ENCODE measurements at places on chromosomes 12 and 14.
A peak's percentile ranks its signal among the peaks of the same experiment; 100 is the strongest.

GRCh38 chr12:18066666-18067065 is 23.3 kb downstream of the RERGL start:
- no peaks in the 10 kb centered on the region for H3K27me3 ChIP-seq
- H3K36me3 ChIP-seq, result no peaks in the 10 kb centered on the region
- no peaks in the 10 kb centered on the region for H3K4me1 ChIP-seq
- H3K4me3 ChIP-seq, result no peak overlapping the region
- no peak overlapping the region for H3K27ac ChIP-seq

DNA sequence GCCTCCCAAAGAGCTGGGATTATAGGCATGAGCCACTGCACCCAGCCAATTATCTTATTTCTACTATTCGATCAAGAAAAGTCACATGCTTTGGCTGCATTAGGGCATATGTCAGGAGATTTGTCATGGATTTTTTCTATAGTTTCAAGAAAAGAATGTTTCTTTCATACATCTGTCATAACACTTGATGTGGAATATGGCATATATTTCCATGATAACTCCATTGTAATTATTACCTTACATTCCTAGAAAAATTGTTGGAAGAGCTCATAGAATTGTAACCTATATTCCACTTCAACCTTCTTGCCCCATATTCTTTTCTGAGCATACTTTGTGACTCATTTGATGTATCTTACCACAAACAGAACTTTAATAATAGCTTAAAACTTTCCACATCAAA is 740.9 kb upstream of the FLRT2 start:
- no peaks in the 10 kb centered on the region for H3K27me3 ChIP-seq
- no peak overlapping the region for H3K4me3 ChIP-seq
- H3K36me3 ChIP-seq, result no peaks in the 10 kb centered on the region
- no peak for DNase-seq
- no peak overlapping the region for H3K27ac ChIP-seq

DNA sequence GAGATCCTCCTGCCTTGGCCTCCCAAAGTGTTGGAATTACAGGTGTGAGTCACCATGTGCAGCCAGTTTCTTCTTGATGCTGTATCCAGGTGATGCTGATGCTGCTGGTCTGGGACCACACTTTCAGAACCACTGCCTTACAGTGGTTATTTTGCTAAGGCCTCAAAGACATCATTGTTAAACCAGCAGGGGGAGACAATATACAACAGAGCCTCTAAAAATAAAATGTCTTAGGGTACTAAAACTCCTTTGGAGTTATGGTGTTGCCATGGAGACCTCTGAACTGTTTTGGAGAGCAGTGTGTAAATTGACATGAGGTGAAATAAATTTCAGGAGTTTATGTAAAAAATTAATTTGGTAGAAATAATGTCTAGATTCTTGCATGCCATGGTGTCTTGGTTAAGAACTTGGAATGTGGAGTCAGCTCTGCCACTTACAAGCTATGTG is 1.1 kb upstream of the ARG2 start:
- peaks cover 12% of the 10 kb centered on the region for H3K4me1 ChIP-seq
- H3K27ac ChIP-seq, result peak overlapping the region; percentile 82
- no peak overlapping the region for H3K4me3 ChIP-seq
- H3K27me3 ChIP-seq, result no peaks in the 10 kb centered on the region
- H3K36me3 ChIP-seq, result no peaks in the 10 kb centered on the region

- no peaks in the 10 kb centered on the region for H3K36me3 ChIP-seq
- H3K27ac ChIP-seq, result no peak overlapping the region
- H3K4me3 ChIP-seq, result no peak overlapping the region
- no peak for DNase-seq
- H3K27me3 ChIP-seq, result no peaks in the 10 kb centered on the region
These were observed 393 bp upstream of the KLHL33 start for GRCh38 chr14:20436363-20436755.

GRCh38 chr12:52121824-52122539 is 42.5 kb downstream of the SMIM41 start:
- no peak overlapping the region for H3K27ac ChIP-seq
- peaks cover 24% of the 10 kb centered on the region for H3K4me1 ChIP-seq
- H3K36me3 ChIP-seq, result no peaks in the 10 kb centered on the region
- no peak overlapping the region for H3K4me3 ChIP-seq
- no peaks in the 10 kb centered on the region for H3K27me3 ChIP-seq

DNA sequence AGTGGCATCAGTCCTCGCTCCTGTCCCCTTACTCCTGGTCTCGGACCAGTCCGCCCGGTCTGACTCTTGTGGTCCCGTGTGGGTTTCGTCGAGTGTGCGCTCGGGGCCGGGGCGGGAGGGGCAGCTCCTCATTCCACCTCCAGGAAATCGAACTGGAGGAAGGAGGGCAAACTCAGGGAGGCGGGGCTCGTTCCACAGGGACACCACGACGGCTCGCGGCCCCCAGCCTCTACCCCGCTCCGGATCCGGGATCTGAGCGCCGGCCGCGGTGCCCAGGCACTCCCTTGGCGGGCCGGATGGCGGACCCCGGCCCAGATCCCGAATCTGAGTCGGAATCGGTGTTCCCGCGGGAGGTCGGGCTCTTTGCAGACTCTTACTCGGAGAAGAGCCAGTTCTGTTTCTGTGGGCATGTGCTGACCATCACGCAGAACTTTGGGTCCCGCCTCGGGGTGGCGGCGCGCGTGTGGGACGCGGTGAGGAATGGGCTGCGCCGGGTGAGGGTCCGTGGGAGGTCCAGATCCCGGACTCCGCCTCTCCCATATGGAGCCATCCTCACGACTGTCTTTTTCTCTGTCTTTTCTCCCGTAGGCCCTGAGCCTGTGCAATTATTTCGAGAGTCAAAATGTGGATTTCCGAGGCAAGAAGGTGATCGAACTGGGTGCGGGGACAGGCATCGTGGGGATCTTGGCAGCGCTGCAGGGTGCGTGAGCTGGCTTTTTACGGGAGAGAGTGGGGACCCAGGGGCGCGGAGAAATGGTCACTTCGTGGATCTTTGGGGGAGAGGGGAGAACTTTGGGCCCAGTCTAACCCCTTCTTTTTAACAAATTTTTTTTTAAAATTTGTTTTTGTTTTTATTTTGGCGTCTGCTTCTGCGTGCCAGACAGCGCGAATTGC is at the start of gene EEF1AKMT3:
EEF1AKMT3 (plus strand) TSS at position 186 of the 894 bp plus-strand sequence; CDS start at position 297, 111 bp downstream.
- peak within 1 kb of the TSS; percentile 78 for H3K27ac ChIP-seq
- peak within 1 kb of the TSS; percentile 32 for H3K4me3 ChIP-seq
- peaks cover 38% of the 10 kb centered on the region for H3K4me1 ChIP-seq
- peaks cover 6% of the 10 kb centered on the region for H3K36me3 ChIP-seq
- DNase-seq, result peak; percentile 73
- no peaks in the 10 kb centered on the region for H3K27me3 ChIP-seq

DNA sequence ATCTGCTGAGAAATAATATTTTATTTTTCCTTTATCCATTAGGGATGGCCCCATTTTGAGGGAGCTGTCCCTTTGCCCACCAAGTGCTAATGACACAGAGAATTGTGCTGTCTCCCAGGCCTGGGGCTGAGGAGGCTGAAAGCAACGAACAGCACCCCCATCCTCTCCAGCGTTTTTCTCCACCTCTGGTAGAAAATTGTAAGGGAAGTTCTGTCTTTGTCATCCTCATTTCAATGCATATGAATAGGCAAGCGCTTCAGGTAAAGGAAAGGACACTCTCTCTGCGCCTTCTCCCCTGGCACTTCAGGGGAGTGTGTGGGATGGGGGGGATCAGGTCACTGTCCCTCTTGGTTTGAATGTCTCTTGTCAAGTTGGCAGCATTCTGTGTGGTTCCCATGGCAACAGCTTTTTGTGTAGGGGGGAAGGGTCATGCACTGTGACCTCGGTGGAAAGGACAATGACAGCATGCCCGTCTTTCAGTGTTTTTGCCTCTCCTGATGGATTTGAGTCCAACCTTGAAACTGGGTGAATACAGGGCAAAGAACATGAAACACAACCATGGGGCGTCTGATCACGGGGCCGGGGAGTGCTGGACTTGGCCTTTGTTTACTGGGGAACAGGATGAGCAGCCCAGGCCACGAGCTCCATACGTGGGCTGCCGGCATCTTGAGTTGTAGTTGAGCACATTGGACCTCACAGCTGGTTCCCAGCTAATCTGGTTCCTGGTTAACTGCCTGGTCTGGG is 230.2 kb downstream of the VRK1 start:
- H3K27me3 ChIP-seq, result no peaks in the 10 kb centered on the region
- no peak overlapping the region for H3K27ac ChIP-seq
- no peak for DNase-seq
- H3K36me3 ChIP-seq, result no peaks in the 10 kb centered on the region

- no peak for DNase-seq
- no peak overlapping the region for H3K27ac ChIP-seq
- H3K4me1 ChIP-seq, result no peaks in the 10 kb centered on the region
- H3K27me3 ChIP-seq, result no peaks in the 10 kb centered on the region
- no peak overlapping the region for H3K4me3 ChIP-seq
These were observed 266.3 kb downstream of the ITPR2 start for GRCh38 chr12:26566675-26567074.

- peak overlapping the region; percentile 69 for H3K4me3 ChIP-seq
- H3K4me1 ChIP-seq, result peaks cover 16% of the 10 kb centered on the region
- peak; percentile 49 for DNase-seq
- no peaks in the 10 kb centered on the region for H3K36me3 ChIP-seq
These were observed 547 bp upstream of the PYGL start for GRCh38 chr14:50944647-50945413.

DNA sequence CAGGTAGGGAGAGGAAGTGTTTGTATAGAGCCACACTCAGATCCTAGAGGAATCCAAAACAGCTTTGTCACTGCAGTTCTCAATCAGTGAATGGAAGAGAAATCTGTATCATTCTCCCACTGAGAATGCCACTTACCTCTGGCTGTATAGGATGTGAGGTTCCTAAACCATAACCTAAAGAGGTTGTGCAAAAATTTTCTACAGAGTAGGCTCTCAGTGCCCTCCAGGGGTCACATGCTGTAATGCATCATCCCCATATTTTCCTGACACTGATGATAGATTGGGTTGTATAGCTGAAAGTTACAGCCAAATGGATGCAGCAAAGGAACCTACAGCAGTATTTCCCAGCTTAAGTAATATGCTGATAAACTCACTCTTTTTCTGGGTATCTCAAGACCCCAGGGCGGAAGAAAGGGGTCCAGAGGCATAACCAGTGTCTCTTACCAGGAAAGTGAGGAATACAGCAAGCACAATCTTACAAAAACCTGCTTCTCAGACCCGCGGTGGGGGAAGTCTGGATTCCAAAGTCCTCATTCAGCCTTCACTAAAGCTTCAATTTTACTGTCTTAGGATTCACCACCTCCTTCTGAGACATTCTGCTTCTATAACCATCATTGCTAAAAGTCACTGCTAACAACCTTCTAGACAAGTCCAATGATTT is 3.8 kb downstream of the BCDIN3D start:
- H3K27ac ChIP-seq, result no peak overlapping the region
- peaks cover 15% of the 10 kb centered on the region for H3K4me1 ChIP-seq
- peak; percentile 36 for DNase-seq
- no peaks in the 10 kb centered on the region for H3K27me3 ChIP-seq

GRCh38 chr12:57008178-57008577 is 1.8 kb upstream of the ZBTB39 start:
- H3K36me3 ChIP-seq, result no peaks in the 10 kb centered on the region
- H3K27me3 ChIP-seq, result no peaks in the 10 kb centered on the region
- no peak for DNase-seq
- no peak overlapping the region for H3K4me3 ChIP-seq
- peaks cover 14% of the 10 kb centered on the region for H3K4me1 ChIP-seq

GRCh38 chr12:75852143-75852542 is 179.4 kb downstream of the PHLDA1 start:
- H3K27me3 ChIP-seq, result no peaks in the 10 kb centered on the region
- H3K36me3 ChIP-seq, result no peaks in the 10 kb centered on the region
- no peak overlapping the region for H3K27ac ChIP-seq
- H3K4me1 ChIP-seq, result peaks cover 4% of the 10 kb centered on the region
- H3K4me3 ChIP-seq, result no peak overlapping the region
- no peak for DNase-seq

DNA sequence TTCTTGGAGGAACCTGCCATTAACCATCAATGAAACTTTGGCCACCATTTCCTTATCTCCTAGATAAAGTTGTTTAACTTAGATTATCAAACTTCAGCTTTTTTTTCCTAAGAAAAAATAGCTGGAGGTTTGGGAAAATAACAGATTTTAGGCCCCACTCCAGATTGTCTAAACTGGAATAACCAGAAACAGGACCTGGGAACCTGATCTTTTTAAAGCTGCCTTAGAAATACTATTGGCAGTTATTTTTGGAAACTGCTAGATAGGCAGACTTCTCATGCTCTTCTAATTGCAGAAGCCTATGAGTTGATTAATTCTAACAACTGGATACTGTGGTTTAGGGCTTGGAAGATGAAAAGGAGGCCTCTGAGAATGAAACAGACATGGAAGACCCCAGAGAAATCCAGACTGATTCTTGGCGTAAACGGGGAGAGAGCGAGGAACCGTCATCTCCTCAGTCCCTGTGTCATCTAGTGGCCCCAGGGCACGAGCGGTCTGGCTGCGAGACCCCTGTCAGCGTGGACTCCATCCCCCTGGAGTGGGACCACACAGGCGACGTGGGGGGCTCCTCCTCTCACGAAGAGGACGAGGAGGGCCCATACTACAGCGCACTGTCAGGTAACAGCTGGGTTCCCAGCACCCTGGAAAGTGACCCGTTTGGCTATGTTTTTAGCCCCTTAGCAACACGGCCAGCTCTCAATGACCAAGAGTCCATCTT is 80.2 kb downstream of the ESR2 start:
- peaks cover 6% of the 10 kb centered on the region for H3K36me3 ChIP-seq
- H3K27me3 ChIP-seq, result no peaks in the 10 kb centered on the region
- H3K27ac ChIP-seq, result peak overlapping the region; percentile 87
- no peak overlapping the region for H3K4me3 ChIP-seq
- no peak for DNase-seq

DNA sequence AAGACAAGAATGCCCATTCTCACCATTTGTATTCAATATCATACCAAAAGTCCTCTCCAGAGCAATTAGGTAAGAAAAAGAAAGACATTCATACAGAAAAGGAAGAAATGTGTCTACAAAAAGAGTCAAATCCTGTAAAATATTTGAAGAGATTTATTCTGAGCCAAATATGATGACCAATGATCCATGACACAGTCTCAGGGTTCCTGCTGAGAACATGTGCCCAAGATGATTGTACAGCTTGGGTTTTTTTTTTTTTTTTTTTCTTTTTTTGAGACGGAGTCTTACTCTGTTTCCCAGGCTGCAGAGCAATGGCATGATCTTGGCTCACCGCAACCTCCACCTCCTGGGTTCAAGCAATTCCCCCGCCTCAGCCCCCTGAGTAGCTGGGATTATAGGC is 296.2 kb downstream of the C12orf75 start:
- no peaks in the 10 kb centered on the region for H3K36me3 ChIP-seq
- H3K4me1 ChIP-seq, result no peaks in the 10 kb centered on the region
- H3K27ac ChIP-seq, result no peak overlapping the region
- no peaks in the 10 kb centered on the region for H3K27me3 ChIP-seq
- H3K4me3 ChIP-seq, result no peak overlapping the region
- DNase-seq, result no peak

DNA sequence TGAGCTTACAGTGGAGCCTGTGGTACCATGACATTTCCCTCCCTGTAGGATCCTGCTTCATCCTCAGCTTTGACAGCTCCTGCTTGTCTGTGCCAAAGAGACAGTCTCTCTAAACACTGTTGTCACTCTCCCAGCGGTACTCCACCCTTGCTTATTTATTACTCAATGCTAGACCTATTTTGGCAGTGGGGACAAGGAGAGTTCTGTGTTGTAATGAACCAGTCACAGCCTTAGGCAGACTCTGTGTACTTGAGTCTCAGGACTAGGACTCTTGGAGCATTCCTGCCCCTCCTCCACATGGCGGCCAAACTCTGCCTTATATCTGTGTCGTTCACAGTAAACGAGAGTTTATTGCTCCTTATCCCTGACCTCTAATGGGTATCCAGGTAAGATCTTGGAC is 70.9 kb downstream of the PIK3C2G start:
- no peaks in the 10 kb centered on the region for H3K27me3 ChIP-seq
- H3K4me1 ChIP-seq, result no peaks in the 10 kb centered on the region
- H3K27ac ChIP-seq, result no peak overlapping the region
- no peak overlapping the region for H3K4me3 ChIP-seq
- H3K36me3 ChIP-seq, result no peaks in the 10 kb centered on the region

- no peaks in the 10 kb centered on the region for H3K27me3 ChIP-seq
- DNase-seq, result no peak
- no peak overlapping the region for H3K27ac ChIP-seq
These were observed 340.5 kb downstream of the VRK1 start for GRCh38 chr14:97137705-97138104.

Measured in body of pancreas (tissue), 4 donors.